ENCODE measurements at places on chromosomes 6 and 20.

DNA sequence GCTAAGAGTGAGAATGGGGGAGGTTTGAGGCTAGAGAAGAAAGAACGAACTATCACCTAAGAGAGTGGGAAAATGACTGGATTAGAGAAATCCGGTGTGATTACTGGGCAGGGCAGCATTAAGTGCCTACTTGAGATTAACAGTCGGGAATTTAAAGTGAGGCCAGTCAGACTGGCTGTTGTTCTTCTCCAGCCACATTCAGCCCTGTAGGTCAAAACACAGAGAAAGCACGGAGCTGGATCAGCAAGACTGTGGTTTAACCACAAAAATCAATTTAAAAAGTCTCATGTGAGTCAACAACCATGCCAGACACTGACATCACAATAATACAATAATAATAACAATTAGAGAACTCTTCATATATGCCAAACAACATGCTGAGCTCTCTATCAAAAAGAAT, 301.9 kb upstream of the SGK1 start:
- peak; percentile 31 for DNase-seq

GRCh38 chr6:153096792-153097191, 34.3 kb downstream of the RGS17 start:
- no peak for DNase-seq

- DNase-seq: no peak
Observed at GRCh38 chr6:151065027-151065815, 174.5 kb upstream of the AKAP12 start.

GRCh38 chr6:6738922-6739716, 150.6 kb downstream of the LY86 start:
- DNase-seq: no peak

DNA sequence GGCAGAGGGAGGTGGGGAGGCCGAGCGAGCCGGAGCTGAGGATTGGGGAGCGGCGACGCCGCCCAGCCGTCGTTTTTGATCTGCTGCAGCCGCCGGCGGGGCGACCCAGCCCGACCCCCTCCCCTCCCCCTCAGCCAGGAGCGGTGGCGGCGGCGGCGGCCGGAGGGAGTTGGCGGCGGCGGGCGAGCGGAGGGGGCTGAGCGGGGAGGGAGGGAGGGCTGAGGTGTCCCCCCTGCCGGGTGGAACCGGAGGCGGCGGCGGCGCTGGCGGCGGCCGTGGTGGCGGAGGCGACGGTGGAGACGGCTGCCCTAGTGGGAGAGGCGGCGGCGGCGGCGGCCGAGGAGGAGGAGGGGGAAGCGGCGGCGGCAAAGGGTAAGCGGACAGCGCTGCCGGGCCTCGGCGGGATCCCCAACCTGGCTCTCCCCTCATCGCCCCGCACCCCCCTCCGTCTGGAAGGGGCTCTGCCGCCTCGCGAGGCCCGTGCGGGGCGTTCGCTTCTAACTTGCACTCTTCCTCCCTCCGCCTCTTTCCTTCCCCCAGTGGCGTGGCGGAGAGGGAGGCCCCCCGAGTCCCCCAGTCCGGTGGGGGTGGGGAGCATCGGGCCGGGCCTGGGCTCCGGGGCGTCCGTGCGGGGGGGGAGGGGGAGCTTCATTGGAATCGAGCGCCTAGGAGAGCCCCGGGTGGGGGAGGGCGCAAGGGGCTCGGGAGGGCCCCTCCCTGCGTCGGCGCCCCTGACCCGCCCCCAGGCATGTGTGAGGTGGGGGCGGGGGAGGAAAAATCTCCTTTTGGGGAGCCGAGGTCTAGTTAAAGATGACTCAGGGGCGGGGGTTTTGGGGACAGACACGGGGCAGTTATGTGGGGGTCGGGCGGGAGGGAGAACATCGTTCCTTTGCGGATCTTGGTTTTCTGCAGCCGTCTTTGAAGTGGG, at the start of gene TAB2:
Gene TAB2 (plus strand): TSS at position 69 of the 928 bp plus-strand sequence. CDS start 52,286 bp downstream, outside the sequence.
- no peak for DNase-seq

GRCh38 chr6:68159433-68159832, 475.6 kb upstream of the ADGRB3 start:
- DNase-seq: no peak

DNA sequence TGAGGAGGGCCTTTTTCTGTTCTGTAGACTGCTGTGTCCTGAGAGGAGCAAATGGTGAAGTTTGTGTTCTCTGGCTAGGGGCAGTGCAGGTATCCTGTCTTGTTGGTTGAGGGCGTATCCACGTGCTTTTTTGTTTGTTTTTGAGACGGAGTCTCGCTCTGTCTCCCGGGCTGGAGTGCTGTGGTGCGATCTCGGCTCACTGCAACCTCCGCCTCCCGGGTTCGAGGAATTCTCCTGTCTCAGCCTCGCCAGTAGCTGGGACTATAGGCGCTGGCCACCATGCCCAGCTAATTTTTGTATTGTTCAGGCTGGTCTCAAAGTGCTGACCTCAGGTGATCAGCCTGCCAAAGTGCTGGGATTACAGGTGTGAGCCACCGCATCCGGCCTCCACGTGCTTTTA, 10.8 kb upstream of the PXDC1 start:
- no peak for DNase-seq

GRCh38 chr20:57713505-57713903, 3.7 kb upstream of the PMEPA1 start:
- DNase-seq: no peak

DNA sequence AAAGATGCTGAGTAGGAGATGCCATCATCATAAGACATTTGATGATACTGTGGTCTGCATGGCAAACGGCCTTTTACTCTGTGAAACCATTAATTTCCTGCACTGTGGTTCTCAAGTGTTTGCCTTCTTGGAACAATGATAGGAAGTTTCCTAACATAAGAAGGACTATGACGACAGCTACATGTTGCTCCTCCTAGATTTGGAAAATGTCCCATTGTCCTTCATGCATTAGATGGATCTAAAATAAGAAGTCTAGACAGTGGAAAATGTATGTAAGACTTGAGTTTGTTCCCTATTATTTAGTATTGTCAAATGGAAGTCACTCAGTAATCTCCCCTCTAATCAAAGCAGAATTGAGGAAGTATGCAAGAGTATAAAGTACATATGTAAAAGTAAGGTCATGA, 98.5 kb upstream of the TMEM170B start:
- DNase-seq: no peak

- no peak for DNase-seq
Observed at GRCh38 chr6:140343128-140343527, 968.7 kb upstream of the CITED2 start.

- DNase-seq: no peak
Observed at GRCh38 chr6:168248148-168248620, 71.4 kb downstream of the DACT2 start.

DNA sequence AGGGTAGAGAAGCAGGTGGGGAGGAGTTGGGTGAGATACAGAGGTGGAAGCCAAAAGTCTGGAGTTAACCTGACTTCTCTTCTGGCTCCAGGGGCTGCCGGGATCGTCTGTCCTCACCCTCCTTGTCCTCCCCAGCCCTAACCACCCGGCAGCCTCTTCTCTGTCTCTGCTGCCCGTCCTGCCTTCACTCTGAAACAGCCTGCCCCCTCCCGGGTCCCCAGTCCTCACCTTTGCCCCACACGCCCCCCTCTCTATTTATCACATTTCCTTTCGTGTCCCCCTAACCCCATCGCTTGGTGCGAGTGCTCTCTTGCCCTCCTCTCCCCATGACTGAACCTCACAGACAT, 5.7 kb downstream of the RING1 start:
- DNase-seq: no peak

GRCh38 chr20:43963233-43963632, 48.6 kb downstream of the TOX2 start:
- no peak for DNase-seq

- no peak for DNase-seq
Observed at GRCh38 chr6:299104-299980, 7.1 kb downstream of the DUSP22 start.

DNA sequence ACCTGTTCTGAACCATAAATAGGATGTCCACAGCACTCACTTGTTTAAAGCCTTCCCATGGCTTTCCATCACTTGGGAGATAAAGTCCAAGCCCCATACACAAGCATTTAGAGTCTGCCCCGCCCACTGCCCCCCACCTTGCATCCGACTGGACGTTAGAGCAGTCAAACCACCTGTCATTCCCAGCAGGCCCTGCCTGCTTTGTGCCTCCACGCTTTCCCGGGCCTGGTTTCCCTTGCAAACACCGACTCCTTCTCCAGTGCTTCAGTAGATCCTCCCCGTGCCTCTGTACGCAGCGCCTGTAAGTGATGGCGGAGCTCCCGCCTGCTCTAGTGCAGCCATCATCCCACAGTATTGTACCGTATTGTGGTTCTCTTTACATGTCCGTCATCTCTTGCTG, 38.3 kb upstream of the INSM1 start:
- no peak for DNase-seq

GRCh38 chr6:137821491-137821890, 45.6 kb upstream of the TNFAIP3 start:
- DNase-seq: no peak

DNA sequence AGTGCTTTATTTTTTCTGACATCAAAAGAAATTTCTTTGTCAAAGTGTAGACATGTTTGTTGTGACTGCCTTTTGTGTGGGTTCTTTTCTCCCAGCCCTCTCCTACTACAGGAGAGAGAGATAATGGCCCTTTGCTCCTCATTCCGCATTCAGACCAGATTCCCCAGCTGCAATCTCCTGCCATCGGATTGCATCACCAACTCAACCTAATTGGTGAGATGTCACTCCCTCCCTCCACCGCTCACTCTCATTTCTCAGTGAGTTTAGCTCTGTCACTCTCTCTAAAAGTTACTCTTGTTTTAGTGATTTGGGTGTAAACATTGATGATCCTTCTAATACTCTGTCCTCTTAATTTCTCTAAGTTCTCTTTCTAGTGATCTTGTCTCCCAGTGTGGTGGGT, 22.7 kb downstream of the UTRN start:
- no peak for DNase-seq

DNA sequence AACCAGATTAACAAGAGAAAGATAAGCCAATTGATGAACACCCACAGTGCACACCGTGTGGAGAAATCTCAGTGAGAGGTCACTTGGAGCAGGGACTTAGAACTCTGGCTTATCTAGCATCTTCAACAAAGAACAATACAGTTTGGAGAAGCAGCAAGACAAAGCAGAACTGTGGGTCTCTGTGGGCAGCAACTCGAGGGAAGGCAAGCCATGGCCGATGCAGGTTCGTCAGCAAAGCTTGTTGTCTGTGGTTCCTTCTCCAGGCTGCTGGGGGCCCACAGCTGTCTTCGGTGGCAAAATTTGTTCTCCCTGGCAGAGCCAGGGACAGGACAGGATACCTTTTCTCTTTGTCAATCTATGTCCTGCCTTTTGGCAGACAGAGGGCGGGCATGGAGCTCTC, 22.1 kb downstream of the RPP40 start:
- DNase-seq: no peak

All from kidney epithelial cell (primary cell).